ENCODE measurements at places on chromosomes 2 and 18. TPM values are rescaled to one million over a fixed set of nuclear protein-coding genes. Genes with fewer than 3 reads are reported as not detected.

Gene SERPINB4
- total RNA-seq: not detected

GRCh38 chr2:82224301-82224940 lies 1919.9 kb upstream of the LRRTM1 start:
- no peak for DNase-seq

Gene RBFA
- 32.3 TPM for total RNA-seq

DNA sequence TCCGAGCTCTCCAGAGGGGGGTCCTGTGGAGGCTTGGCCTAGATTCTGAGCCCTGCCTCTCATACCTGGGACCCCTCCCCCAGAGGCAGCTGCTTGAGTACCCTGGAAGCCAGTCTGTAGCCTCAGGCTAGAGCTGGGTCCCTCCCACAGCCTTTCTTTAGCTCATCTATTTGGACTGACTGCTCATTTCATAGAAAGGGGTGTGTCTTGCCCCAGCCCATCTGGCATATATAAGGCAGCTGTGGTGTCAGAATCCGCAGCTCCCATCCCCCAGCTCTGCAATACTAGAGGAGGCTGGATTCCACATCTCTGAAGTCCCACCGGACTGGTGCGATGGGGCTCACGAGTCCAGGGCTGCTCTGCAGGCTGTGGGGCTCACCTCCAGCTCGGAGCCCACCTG lies 26.1 kb downstream of the MPHOSPH10 start:
- DNase-seq: no peak

Gene LCT
- total RNA-seq: 0.02 TPM

Data from NCI-H460 (cell line).